CD4-positive, alpha-beta T cell treated with Interleukin-4 for 1 hour (primary cell): ENCODE measurements at places on chromosomes 7 and 10.
A peak's percentile ranks its signal among the peaks of the same experiment; 100 is the strongest.

DNA sequence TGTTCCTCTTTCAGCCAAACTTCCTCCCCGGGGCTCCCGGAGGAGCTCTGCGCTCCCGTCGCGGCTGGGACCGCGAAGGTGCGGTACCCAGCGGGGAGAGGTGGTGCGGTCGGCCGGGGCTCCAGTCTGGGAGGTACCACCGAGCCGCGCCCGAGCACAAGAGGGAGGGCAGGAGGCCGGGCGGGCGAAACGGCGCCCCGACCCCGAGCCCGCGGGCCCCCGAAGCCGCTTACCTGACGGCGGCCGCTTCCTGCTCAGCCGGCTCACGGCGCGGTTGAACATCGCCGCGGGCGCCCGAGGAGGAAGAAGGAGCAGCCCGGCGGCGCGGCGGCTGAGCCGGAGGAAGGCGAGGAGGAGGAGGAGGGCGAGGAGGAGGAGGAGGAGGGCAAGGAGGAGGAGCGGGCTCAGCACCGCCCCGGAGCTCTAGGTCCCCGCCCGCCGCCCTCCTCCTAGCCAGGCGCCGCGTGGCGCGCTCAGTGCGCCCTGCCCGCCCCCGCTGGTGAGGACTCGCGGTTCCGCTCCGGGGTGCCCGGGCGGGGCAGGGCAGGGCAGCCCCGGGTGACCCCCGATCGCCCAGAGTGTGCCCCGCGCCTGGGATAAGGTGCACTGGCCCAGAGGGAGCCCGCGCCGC lies at the start of gene RGS10:
Gene RGS10, minus strand, starts transcription at position 363 of the 631 bp plus-strand sequence. Its CDS starts 81 bp downstream, at position 282.
- DNase-seq: peak; percentile 86

- DNase-seq: no peak
Measured at GRCh38 chr10:29688230-29688661, 53.5 kb upstream of the SVIL start.

DNA sequence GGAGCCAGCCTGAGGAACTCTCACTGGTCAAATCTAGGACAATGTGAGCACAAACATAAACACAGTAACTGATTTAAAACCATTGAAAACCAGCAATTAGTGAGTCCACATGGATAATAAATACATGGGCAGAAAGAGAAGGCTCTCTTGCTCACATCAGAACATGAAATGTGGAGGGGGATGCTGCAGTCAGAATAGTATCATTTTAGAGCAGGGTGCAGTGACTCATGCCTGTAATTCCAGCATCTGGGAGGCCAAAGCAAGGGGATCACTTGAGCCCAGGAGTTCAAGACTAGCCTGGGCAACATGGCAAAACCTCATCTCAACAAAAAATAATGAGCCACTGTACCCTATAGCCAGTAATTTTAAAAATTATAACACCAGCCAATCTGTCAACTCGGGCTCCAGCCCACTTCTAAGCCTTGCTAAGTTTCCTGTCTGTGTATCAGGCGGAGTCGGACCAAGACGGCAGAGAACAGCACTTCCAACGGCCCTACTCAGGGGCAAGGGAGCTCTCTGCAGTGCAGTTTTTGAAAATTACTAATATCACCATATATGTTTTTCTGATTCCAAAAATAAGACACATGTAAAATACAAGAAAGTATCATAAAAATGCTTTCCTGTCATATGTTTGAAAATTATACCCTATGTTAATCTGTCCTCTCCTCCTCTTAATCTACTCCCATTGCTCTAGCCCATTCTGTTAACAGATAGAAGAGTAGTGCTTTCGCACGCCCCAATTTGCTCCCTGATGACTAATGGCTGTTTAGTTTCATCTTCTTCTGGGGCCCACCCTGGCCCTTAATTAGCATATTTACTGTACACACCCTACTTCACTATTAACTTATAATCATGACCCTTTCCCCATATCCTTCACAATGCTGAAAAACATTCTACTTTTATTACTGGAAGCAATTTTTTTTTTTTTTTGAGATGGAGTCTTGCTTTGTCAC lies 17.1 kb downstream of the URGCP start:
- no peak for DNase-seq

DNA sequence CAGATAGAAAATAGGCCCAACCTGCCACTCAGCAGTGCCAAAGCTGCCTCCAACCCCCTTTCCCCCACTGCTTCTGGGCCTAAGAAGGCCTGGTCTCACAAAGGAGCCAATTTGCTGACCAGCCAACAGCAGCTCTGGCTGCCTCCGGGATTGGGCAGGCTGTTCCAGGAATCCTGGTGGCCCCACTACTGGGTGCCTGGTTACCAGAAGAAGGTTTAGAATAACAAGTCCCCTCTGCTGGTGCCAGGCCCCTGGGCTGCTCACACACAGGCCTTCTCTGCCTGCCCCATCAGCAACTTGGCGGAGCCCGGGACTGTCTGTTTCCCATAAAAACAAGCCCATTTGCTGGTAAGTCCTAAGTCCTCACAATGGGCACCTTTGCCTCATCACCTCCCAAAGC lies 1.2 kb downstream of the PHKG1 start:
- DNase-seq: no peak

- DNase-seq: no peak
Measured at GRCh38 chr10:106440767-106441166, 723.7 kb downstream of the SORCS1 start.

- no peak for DNase-seq
Measured at GRCh38 chr7:103929901-103930311, 59.6 kb downstream of the RELN start.

DNA sequence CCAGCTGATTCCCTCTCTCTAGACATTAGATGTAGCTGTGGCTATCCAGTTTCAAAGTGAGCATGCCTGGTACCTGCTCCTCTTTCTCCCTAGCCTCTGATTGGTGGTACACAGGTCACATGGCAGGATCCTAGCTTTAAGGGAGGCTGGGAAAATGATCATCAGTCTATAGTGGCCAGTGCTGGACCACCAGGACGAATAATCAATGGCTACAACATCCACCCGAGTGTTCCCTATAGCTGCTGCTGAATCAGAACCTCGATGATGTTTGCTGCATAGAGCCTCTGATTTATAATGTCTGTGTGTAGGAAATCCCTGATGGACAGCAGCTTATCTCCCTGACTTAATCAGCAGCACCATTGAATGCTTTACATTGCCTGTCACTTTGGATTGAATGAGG lies 28.9 kb upstream of the LMTK2 start:
- DNase-seq: no peak

DNA sequence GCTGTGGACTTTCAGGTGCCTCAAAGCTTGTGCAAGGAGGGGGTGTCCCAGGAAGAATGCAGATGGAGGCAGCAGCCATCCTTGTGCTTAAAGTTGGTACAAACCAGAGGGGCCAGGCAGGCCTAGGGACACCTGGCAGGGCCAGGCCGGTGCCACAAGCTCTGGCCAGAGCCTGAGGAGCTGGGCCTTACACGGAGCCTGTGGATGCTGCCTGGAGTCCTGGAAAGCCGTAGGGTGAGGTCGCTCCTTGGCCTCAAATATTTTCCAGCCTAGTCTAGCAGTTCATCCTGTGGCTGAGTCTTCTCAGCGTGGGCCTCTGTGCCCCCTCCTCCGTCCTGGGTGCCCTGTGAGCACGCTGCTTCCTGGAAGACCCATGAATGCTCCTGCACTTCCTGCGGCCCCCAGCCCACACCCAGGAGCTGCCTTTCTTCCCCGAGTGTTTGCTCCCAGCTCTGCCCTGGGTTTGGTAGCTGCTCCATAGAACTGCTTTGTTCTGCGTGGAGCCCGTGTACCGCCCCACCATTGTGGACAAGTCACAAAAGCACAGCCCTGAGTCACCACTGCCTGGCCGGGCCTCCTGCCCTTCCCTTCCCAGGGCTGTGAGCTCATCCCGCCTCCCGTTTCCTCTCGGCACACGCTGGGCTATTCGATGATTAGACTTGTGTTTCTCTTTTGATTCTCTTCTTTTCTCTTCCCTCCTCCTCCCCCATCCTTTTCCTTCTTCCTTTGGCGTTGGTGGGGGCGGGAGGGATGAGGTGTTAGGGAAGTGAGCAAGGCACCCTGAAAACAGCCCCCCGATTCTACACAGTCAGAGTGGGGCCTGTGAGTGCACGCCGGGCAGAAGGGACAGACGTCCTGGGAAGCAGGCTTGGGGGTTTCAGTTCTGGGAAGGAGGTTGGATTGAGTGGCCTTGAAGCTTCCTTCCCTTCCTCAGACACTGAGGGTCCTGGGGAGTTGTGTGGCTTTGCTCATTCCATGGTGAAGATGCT lies 73.2 kb upstream of the SHH start:
- DNase-seq: no peak

- DNase-seq: no peak
Measured at GRCh38 chr7:74272305-74273038, 16.7 kb upstream of the CLIP2 start.
